Spleen (tissue), 13 donors: ENCODE measurements at places on chromosomes 1 and 21. TPM values are rescaled to one million over a fixed set of nuclear protein-coding genes. Genes with fewer than 3 reads are reported as not detected.

GRCh38 chr1:11057477-11057876 lies 2.3 kb downstream of the SRM start:
- DNase-seq = no peak

The A3GALT2 gene
- not detected for total RNA-seq

The CELA2A gene
- total RNA-seq = not detected

The MTMR11 gene
- total RNA-seq = 4.4 TPM
